ENCODE measurements at places on chromosomes 2 and 18.

DNA sequence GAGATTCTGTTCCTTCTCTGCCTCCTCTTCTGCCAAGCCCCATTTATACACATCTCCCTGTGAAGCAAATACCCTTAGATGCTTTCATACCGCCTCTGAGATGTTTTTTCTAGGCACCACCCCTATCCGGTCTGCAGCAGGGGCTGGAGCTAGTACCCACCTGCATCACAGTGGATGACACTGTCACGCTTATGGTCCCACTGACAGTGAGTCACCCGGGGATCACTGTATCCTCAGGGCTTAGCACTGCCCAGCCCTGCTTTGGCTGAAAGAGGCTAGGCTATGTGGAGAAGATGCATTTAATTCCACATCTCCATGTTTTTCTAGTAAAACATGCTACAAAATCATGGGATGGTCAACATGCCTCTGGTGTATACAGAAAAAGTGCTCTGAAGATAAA lies 9.9 kb downstream of the FABP1 start:
- no peak for DNase-seq
- peaks cover 10% of the 10 kb centered on the region for H3K27me3 ChIP-seq
- no peaks in the 10 kb centered on the region for H3K4me1 ChIP-seq
- H3K36me3 ChIP-seq = no peaks in the 10 kb centered on the region
- no peak overlapping the region for H3K4me3 ChIP-seq

DNA sequence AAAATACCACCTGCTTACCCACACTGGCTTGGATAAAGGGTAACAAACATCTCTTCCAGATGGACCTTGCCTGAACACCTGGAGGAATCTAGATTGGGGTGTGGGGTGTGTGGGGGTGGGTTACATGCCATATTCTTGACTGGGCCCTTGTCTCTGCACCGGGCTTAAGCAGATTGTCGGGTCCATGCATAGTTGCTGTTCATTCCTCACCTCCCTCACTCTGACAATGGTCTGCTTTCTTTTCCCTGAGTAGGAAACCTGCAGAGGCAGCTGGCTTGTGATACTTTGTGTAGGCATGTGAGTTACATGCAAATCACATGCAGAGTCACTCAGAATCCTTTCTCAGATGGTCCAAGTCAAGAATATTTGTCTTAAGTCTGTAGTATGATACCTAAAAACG lies 112.8 kb upstream of the GLS start:
- no peaks in the 10 kb centered on the region for H3K27me3 ChIP-seq
- no peak for DNase-seq
- H3K4me1 ChIP-seq = no peaks in the 10 kb centered on the region
- H3K36me3 ChIP-seq = no peaks in the 10 kb centered on the region

DNA sequence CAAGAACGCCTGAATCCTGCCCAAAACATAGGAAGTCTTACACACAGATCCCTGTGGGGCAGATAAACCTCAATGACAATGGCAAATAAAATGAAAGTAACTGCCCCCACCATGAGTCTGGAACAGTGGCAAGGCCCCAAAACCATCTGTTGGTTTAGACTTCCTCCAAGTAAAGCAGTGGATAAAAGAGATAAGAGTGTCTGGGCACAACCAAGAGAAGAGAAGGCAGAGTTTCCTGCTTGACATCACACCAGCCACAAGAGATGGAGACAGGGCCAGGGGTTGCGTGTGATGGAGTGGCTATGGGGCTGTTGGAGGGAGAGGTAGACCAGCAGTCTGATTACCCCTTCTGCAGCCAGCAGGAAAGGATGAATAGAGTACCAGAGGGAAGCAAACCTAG lies 212.1 kb upstream of the POU3F3 start:
- no peak overlapping the region for H3K27ac ChIP-seq
- H3K4me3 ChIP-seq = no peak overlapping the region
- no peaks in the 10 kb centered on the region for H3K36me3 ChIP-seq
- no peak for DNase-seq
- no peaks in the 10 kb centered on the region for H3K4me1 ChIP-seq
- H3K27me3 ChIP-seq = no peaks in the 10 kb centered on the region

GRCh38 chr2:205477016-205477705 lies 205.1 kb upstream of the NRP2 start:
- H3K4me3 ChIP-seq = no peak overlapping the region
- no peaks in the 10 kb centered on the region for H3K36me3 ChIP-seq
- H3K27me3 ChIP-seq = no peaks in the 10 kb centered on the region
- no peaks in the 10 kb centered on the region for H3K4me1 ChIP-seq

DNA sequence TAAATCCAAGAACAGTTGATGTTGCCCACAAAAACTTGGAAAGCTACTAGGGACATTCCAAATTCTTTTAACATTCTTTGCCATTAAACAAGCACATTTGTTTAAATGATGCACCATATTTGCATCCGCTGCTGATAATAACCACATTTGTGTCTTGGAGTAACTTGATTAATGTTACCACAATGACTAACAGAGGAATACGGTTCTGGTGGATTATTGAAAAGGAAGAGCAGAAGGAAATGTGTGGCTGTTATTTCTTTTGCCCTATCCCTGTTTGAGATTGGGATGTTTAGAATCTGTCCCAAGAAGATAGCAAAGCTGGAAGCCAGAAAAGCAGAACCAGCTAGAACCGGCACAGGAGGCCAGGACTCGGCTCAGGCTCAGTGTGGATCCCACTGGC lies 39.2 kb upstream of the RASGRP3 start:
- no peak overlapping the region for H3K27ac ChIP-seq
- H3K27me3 ChIP-seq = no peaks in the 10 kb centered on the region
- no peak overlapping the region for H3K4me3 ChIP-seq
- no peak for DNase-seq
- H3K4me1 ChIP-seq = no peaks in the 10 kb centered on the region
- no peaks in the 10 kb centered on the region for H3K36me3 ChIP-seq

Data from T-cell (primary cell).